Fibroblast of skin of right biceps (primary cell): ENCODE measurements at places on chromosomes 4 and X.

DNA sequence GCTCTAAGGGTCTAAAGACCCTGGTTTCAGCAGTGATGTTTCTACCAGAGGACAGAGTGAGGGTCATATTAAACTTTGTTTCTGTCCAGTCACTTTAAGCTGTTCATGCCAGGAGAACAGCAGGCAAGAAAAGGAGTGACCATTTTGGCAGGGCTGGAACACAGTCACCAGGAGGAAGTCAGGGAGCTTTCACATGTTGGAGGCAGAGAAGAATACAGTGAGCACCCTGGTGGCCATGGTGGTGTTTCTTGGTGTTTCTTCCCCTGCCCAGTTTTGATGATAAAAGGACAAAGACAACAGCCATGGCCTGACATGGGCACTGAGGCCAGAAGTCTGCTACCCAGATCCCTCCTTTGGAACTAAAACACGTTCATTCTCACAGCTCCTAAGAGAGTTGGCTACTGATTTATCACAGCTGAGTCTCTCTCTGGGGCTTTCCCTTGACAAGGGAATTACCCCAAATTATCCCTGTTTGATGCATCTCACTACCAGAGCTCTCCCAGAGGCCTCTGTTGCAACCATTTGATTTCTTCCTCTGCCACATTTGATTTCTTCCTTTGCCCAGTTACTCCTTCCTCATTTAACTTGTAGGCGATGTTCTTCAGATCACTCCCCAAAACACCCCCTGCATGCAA lies 106.4 kb upstream of the NWD2 start:
- DNase-seq: no peak

DNA sequence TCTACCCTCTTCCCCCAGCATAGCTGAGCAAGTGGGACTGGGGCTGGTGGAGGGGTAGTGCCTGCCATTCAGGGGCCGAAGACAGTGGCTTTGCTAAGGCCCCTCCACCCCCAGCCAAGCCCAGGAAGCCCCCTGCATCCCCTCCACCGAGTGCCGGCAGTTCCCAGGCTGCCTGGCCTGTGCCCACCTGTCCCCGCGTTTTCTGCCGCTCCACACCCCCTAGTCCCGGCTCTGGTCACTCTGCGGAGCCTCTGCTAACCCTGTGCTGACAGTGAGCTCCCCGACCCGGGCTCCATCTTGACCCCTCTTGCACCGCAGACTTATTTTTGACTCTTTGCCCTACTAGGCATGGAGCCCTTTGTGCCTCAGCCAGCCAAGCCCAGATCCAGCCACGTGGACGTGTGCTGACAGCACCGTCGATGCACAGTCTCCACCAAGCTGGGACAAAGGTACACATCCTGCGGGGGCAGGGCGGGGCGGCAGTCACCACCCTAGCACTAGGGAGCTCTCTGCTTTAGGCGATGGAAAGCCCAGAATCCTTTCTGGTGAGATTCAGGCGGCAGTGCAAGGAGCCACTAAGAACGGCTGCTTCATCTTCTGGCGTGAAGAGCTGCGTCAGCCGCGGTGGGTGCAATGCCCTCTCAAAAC lies 96.6 kb downstream of the PHKA2 start:
- DNase-seq: no peak

DNA sequence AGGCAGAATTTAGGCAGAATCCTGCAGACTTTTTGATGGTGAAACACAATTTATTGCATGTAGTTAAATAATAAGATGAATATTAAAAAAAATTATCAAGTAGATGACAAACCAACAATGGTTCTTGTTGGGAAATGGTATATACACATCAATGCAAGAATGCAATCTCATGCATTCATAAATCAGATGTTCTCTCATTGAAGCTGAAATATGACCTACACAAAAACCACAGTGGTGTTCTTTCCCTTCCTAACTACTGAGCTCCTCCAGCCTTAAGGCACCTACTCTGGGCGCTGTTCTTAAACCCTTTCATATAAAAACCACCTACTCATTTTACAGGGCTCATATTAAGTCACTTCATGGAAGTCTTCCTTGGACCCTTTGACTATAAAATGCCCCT lies 64.1 kb downstream of the ANTXR2 start:
- DNase-seq: no peak

DNA sequence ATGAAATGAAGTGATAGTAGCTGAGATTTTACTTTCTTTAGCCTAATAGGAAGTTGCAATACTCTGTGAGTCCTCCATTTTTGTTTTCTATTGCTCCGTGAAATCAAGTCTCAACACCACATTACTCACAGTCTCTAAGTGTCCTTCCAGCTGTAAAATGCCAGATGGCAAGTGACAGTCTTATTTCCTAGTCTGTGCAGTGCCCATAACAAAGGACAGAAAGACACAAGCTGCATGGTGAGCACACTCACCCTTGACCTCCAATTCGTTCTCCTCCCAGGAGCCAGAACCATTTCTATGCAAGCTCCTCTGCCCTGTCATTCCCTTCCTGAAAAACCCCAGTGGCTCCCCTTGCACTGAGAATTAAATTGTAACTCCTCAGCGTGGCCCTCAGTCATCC lies 101.6 kb downstream of the PARM1 start:
- DNase-seq: no peak

GRCh38 chr4:98746936-98747335 lies 88.5 kb upstream of the TSPAN5 start:
- DNase-seq: no peak

DNA sequence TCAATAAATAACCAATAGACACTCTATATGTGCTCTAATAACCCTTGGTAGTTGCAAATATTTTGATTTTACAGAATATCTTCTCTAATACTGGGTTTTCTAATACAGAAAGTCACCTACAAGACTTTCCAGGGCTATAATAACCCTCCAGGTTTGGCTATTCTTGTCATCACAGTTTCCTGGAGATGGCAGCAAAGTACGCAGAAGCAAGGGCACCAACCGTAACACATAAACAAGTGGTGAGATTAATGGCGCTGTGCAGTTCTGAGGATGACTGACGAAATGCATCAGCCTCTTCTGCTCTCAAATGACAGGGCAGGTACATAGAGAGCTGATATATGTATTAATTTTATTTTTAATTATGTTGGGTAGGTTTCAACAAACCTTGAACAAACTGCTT lies 122.4 kb downstream of the C4orf33 start:
- no peak for DNase-seq

GRCh38 chr4:145396581-145396980 lies 85.1 kb upstream of the SMAD1 start:
- DNase-seq: no peak

- DNase-seq: peak; percentile 10
Observed at GRCh38 chr4:125140966-125141495, 173.7 kb upstream of the FAT4 start.

GRCh38 chr4:140363558-140363957 lies 9.9 kb upstream of the SCOC start:
- no peak for DNase-seq

GRCh38 chr4:130632731-130633604 lies 1537.0 kb downstream of the C4orf33 start:
- peak; percentile 2 for DNase-seq

DNA sequence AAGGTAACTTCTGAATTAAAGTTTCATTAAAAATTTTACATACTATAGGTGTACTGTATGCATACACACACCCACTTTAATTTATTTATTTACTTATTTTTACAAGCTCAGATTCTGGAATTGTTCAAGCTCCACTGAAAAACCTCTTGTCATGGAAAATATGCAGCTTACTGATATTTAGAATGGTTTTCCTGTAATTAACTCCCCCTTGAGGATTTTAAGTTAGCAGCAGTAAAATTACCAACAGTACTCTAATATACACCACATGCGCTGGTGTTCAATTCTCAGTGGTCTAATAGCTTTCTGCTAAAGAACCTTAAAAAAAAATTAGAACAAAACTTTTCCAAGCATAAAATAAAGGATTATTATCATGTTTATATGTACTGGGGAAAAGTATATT lies 12.0 kb downstream of the MAB21L2 start:
- DNase-seq: peak; percentile 29

- peak; percentile 71 for DNase-seq
Observed at GRCh38 chrX:134604701-134605311, 53.5 kb downstream of the PLAC1 start.

DNA sequence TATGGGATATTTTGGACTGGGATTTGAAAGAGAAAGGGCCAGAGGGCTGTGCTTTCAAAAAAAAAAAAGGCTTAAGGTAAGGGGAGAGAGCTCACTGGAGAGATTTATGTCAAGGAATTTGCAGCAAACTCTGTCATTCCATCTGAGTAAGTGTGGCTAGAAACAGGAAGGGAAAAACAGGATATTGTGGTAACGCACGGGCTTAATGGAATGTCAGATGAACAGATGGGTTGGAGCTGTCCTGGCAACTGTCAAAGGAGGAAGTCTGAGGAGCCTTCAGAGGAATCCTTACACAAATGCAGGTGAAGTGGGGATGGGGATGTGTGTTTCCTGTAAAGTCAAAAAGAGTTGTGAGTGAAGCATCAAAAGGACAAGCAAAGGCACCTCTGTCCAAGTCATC lies 15.1 kb upstream of the NKX3-2 start:
- peak; percentile 84 for DNase-seq

DNA sequence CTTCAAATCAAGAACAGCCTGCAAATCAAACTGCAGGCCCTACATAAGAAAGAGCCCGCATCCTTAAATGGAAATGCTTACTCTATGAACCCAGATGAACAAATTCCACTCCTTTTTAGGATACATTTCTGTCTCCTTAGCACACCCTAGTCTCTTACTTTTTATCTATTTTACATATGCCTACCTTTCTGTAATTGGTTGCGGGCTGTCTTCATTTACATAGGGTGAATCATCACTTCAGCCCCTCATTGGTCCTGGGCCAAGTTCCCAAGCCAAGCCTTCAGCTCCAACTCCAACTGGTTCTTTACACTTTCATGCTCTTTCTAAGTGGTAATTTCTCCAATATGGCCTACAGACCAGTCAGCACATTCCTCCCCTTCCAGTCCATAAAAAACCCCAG lies 219.3 kb downstream of the TRAM1L1 start:
- DNase-seq: peak; percentile 74

- no peak for DNase-seq
Observed at GRCh38 chr4:26819478-26820095, 41.1 kb upstream of the STIM2 start.

DNA sequence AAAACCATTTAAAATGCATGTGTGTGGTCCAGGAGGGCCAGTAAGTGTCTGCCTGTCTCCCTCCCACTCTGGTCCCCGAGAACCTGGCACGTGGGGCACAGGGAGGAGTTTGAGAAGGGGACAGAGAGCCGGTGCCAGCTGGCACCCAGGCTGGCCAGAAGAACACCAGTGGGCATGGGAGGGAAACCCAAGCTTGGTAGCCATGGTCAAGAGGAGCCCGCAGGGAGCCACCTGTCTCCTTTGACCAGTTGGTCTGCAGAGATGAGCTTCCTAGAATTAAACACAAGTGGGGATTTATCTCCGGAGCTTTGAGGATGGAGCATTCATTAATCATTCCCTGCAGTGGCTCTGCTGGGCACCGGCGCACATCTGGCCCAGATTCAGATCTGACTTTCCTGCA lies 41.6 kb downstream of the HMX1 start:
- DNase-seq: no peak

- no peak for DNase-seq
Observed at GRCh38 chr4:79862821-79863220, 210.2 kb downstream of the ANTXR2 start.

DNA sequence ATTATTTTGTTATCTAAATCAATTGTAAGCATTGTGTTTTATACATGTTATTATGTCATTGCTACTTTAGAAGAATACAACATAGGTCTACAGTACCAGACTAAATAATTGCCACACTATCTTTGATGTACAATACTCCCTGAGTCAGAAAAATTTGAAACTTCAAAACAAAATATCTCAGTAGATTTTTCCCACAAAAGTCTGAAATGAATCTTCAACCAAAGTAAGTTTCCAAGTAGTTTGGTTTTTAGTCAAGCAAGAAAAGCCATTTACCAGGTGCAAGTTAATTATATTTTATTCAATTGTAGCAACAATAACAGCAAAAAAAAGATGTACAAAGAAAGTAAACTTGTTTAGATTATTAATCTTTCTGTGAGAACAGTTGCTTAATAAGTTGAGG lies 11.4 kb upstream of the PARM1 start:
- DNase-seq: no peak
